ENCODE measurements at places on chromosomes 6 and 20.

DNA sequence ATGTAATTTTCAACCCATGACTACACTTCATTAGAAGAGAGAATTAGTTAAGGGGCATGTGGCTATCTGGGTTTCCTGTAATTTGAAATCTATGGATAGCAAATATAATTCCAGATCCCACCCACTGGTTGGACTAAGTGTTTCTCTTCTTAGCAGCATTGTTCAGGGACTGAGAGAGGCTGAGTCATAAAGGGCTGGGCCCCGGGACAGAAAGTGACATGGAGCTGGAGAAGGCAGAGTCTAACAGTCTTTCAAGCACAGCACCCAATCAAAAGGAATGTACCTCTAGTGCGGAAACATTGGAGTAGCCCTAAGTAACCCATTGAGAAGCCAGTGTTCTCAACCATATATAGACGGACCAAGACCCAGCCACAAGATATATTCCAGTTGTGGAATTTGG is 363.9 kb downstream of the DHX35 start:
- DNase-seq, result no peak

GRCh38 chr6:43780941-43781928 is 11.2 kb downstream of the VEGFA start:
- DNase-seq, result no peak

DNA sequence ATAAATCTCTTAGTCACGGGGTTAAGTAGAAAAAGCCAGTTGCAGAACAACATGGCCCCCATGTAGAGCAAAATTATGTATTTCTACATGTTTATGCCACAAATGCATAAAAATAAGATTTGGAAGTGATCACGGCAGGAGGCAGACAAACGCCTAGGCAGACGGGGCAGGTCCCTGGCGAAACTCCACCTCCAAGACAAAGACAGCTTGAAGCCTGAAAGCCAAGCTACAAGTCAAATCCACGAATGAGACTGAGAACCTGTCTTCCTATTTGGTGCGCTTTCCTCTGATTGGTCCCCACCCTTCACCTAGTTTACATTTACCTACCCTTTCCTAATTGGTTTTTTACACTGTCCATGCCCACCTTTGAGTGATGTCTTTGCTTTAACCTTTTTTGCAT is 28.7 kb upstream of the AHCY start:
- no peak for DNase-seq

GRCh38 chr6:27188061-27188884 is 59.2 kb upstream of the PRSS16 start:
- DNase-seq, result no peak

DNA sequence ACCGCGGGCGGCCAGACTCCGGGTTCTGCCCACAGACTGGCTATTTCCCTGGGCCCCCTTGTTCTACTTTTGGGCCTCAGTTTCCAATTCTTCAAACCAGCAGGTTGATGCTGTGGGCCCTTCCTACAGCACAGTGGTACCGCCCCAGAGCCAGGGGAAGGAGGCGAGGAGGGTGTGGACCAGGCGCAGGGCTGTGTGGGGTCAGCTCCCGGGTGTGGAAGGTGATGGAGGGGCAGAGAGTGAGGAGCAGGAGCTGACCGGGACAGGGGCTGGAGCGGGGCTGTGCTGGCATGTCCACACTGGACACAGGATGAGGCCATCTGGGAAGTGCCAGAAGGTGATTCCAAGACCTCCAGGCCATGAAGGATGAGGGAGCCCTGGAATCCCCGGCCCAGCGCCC is 35.2 kb upstream of the CHRNA4 start:
- DNase-seq, result no peak

GRCh38 chr20:44120676-44121425 is 66.1 kb downstream of the JPH2 start:
- no peak for DNase-seq

GRCh38 chr6:157116426-157116825 is 206.9 kb downstream of the TMEM242 start:
- no peak for DNase-seq

- no peak for DNase-seq
These were observed 77.1 kb downstream of the TRAM2 start for GRCh38 chr6:52499681-52500236.

- no peak for DNase-seq
These were observed 38.6 kb upstream of the HFE start for GRCh38 chr6:26048590-26048989.

GRCh38 chr6:145244349-145245100 is 490.8 kb downstream of the EPM2A start:
- DNase-seq, result no peak

GRCh38 chr20:32387252-32387651 is 29.1 kb downstream of the ASXL1 start:
- no peak for DNase-seq

DNA sequence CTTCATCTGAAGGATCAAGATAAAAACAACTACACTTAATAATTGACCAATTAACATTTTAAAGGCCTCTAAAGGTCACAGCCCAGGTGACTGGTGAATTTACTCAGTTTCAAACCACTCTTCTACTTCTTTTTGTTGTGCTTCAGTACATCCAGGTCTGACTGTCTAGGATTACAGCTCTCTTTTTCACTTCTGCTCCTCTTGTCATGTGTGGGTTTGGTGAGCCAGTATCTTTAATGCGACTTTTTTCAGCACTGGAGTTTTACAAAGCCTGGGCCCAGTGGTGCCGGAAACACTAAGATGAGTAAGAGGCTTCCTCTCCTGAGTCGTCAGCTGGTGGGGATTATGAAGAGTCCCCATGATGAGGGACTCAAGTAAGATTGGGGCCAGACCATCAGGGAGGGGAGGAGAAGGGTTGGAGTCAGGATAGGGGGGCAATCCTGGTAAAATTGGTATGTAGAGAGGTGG is 27.0 kb downstream of the HECA start:
- peak; percentile 61 for DNase-seq

DNA sequence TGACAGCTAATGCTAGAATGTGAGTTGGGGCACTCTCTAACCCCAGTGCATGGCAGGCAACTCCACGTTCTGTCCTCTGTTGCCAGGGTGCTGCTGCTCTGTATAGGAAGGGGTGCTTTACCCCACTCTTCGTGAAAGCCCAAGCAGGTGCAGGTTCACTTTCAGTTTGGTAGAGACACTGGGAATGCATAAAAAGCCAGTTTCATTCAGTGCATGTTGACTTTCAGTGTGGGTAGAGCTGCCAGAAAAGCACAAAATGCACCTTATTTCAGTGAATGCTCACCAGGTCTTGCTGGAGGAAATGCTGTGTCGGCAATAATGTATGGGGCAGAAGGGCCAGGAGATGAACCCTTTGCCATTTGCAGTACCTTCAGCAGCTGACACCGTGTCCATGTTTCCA is 62.1 kb upstream of the ADGRB3 start:
- DNase-seq, result no peak

DNA sequence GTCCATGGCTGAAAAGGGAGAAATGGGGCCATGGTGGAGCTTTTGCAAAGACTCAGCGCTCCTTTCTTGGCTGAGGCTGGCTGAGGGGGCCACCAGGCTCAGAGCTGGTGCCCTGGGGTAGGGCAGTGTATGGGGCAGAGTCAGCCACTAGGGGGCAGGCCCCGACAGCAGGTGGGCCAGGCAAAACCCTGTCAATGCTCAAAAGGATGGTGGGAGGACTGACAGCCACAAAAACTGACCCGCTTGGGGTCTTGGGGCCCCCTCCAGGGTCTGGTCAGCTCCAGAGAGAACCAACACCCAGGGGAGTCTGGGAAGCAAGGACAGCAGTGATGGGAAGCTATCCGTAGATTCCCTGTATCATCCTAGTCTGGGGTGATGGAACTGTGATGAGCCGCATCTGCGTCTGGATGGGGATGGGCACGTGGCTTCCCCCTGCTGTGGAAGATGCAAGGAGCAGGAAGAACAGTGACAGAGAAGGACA is 306.9 kb downstream of the DHX35 start:
- no peak for DNase-seq

DNA sequence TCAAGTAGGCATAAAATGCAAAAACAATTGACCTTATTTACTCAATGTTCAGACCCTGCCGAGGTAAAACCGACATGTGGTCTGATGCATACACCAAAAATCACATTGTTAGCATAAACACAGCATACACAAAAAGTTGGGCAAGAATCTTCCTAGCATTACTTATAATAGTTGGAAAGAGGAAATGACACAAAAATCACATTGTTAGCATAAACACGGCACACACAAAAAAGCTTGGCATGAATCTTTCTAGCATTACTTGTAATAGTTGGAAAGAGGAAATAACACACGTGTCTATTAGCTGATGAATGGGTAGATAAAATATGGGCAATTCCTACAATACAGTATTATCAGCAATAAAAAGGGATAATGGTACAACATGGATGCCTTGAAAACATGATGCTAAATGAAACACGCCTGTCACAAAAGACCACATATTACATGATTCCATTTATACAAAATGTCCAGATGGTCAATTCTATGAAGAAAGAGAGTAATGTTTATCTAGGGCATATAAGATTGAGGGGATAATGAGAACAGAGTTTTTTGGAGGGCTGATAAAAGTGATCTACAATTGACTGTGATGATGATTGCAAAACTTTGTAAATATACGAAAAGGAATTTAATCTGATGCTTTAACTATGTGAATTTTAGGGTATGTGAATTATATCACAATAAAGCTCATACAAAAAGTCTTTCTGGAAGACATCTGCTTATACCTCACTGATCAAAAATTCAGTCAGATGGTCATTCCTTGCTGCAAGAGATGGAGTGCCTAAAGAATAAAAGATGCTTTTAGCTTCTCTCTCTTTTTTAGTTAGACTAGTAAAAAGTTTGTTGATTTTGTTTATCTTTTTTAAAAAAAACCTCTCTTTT is 1019.5 kb upstream of the CITED2 start:
- no peak for DNase-seq

DNA sequence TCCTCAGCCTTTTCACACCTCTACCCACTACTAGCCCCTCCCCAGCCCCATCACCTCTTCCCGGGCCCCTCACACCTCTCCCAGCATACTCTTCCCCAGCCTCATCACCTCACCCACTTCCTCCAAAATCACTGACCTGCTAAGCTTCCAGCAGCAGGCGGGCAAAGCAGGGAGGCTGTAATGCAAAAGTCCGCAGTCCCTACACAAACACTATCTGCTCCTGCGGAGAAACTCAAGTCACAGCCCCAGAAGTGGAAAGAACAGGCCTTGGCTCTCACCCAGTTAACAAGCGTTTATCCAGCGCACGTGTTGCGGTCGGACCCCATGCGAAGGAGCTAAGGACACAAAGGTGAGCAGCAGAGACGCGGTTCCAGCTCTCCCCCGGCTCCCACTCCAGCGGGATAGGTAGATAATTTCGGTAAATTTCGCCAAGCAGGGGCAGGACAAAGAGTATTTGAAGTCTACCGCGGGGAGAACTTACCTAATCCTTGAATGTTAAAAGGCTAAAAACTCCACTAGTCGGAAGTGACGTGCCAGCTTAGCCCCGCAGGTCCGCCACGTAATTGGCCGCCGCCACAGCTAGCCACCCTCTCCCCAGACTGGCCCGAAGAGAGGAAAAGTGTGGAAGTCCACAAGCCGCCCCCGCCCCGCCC is 728 bp upstream of the TRIM39 start:
- DNase-seq, result peak; percentile 62

- peak; percentile 3 for DNase-seq
These were observed 1.7 kb downstream of the PHF10 start for GRCh38 chr6:169722362-169723199.

GRCh38 chr6:4057036-4057435 is 21.9 kb downstream of the FAM217A start:
- no peak for DNase-seq

DNA sequence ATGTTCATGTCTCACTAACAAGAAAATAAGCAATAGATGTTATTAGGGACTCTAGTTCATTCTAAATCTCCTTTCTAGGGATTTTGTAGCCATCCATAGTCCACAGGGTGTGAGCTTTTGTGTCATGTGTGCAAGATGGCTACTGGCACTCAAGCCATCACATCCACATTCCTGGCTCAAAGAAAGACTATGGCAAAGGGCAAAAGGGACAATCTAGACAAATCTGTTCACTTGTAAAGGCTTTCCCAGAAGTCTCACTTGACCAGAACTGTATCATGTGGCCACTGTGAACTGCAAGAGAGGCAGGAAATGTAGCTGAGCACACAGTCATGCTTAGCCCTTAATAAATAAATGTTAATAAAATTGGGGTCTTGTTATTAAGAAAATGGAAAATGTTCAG is 212.6 kb upstream of the EXOC2 start:
- no peak for DNase-seq

- no peak for DNase-seq
These were observed 83.1 kb upstream of the PHACTR2 start for GRCh38 chr6:143594647-143595046.

GRCh38 chr20:45087097-45087790 is 13.7 kb downstream of the KCNS1 start:
- DNase-seq, result no peak

- no peak for DNase-seq
These were observed 99.0 kb downstream of the FIG4 start for GRCh38 chr6:109790131-109790530.

GRCh38 chr6:135087803-135088202 is 33.2 kb upstream of the HBS1L start:
- DNase-seq, result no peak

GRCh38 chr6:39225543-39225942 is 3.7 kb downstream of the KCNK5 start:
- no peak for DNase-seq

DNA sequence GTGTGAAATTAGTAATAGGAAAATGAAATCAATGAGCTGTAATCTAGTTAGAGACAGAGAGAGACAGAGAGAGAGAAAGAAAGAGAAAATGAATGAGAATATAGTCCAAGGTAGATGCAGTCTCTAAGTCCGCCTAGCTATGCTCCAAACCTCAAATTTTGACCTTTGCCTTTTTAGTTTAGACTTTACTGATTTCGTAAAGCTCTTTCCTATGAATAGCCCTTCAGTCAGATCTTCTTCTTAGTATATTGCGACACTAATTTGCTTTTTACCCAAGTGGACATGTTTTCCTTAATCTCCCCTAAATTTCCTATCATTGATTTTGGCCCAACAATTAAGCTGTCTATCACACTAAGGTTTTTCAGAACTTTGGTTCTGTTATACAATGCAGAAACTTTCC is 49.5 kb downstream of the TFAP2D start:
- no peak for DNase-seq

- no peak for DNase-seq
These were observed 110.6 kb downstream of the MAP7 start for GRCh38 chr6:136439514-136440190.

DNA sequence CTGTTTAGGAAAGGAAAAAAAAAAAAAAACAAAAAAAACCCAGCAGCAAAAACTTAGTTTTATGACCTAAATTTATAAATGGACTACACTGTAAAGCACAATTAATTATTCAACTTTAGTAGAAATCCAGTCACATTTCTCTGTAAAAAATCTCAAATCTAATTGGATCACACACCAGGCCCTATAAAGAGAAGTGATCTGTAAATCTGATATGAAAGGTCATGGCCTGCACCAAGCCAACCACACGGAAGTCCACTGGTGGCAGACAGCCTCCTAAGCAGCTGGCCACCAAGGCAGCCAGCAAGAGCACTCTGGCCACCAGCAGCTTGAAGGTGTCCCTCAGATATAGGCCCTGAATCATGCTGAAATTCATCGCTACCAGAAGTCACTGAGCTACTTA is 131.6 kb downstream of the HFE start:
- DNase-seq, result no peak

GRCh38 chr6:11341303-11341702 is 108.8 kb upstream of the NEDD9 start:
- DNase-seq, result no peak

GRCh38 chr6:81876971-81877370 is 124.5 kb upstream of the TENT5A start:
- no peak for DNase-seq

GRCh38 chr6:155830531-155830930 is 374.9 kb upstream of the NOX3 start:
- DNase-seq, result no peak
